Hindlimb muscle (tissue), 1 donor: ENCODE measurements at places on chromosomes 7 and 10. TPM values are rescaled to one million over a fixed set of nuclear protein-coding genes. Genes with fewer than 3 reads are reported as not detected.

Gene MRLN
- polyA plus RNA-seq, result 172 TPM

DNA sequence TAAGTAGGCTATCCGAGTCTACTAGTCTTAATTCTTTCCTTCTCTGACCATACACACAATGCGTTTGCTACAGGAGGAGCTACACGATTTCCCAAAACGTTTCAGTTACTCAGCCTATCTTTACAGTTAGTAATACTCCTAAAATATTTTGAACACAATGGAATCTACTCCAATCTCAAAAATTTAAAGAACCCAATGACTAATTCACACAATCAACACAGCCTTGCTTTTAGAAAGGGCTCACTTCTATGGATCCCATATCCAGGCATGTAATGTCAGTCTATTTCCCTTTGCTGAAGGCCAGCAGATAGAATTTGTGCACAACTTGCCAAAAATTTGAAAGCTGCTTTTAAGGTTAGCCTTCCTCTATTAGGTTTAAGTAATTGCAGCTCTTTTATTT lies 107.2 kb downstream of the VPS41 start:
- no peak for DNase-seq

DNA sequence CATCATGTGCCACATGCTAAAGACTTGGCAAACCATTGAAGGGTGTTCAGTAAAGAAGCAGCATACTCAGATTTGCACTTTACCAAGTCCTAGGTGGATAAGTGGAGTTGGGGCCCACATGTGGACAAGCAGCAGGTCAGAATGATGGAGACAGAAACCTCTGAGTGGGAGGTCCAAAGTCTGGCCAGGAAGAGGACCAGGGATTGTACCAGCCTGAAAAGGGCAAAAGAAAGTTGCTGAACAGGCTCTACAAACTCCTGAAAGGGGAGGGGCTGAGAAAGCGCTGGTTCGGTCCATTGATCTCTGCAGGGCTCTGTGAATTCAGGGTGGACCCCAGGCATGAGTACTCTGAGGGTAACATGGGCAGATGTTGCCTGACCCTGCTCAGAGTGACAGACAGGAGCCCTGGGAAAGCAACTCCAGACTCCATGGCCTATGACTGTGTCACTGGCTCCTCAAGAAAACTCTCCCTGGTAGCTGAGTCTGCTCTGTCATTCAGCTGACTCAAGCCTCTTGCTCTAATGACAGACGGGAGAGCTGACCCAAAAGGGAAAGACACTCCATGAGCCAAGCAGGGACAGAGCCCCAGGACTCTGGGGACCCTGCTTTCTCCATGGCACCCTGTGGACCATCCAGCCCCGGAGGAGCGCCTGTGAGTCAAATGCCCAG lies 68.5 kb downstream of the TBXAS1 start:
- no peak for DNase-seq

DNA sequence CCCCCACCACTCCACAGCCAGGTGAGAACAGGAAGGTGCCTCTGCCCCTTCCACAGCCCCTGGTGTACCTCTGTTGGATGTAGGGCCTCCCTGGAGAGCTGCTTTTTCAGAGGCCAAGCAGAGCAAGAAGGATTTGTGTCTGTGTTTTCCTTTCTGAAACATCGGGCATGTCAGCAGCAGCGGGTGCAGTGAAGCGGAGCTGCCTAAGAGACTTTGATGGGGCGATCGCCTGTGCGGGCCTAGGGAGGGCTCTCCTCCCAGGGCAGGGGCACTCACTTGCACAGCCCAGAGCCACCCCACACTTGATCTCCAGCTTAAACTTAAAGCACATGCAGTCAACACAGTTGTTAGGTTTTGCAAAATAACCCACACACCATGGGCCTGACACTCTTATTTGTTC lies 324.7 kb downstream of the ACTR3B start:
- DNase-seq, result no peak

Gene ETV1
- polyA plus RNA-seq, result 11.0 TPM

- peak; percentile 15 for DNase-seq
These were observed 183.1 kb downstream of the GPAM start for GRCh38 chr10:112000466-112000865.

GRCh38 chr10:88841316-88842111 lies 10.1 kb downstream of the ANKRD22 start:
- DNase-seq, result no peak

GRCh38 chr10:17155826-17156225 lies 26.2 kb upstream of the CUBN start:
- no peak for DNase-seq

GRCh38 chr7:70838292-70838907 lies 293.5 kb upstream of the GALNT17 start:
- DNase-seq, result no peak

DNA sequence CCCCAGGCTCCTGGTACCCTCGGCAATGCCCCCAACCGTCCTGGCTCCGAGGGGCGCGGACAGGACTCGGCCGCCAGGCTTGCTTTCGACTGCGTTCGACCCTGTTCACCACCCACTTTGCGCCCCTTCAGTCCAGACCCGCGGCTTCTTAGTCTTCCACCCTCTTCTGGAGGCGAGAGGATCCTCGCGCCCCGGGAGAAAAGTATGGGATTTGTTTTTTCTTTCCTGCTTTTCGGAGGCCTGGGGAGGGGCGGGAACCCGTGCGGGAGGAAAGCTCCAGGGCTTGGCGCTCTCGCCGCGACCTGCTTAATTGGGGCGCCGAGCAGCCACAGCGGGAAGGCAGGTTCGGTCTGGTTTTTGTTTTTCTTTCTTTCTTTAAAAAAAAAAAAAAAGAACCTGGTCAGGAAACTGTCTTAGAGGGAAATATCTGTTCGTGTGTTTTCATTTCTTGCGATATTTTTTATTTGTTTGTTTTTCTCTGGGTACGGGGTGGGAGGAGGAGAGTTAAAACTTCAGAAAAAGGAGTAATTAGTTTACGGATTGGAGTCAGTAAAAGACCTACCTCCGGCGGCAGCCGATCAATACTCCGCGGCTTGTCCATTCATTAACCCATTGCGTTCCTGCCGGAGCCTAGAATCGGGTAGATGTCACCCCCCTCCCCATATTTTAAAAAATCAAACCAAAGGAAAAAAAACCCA lies 1.6 kb downstream of the EMX2 start:
- DNase-seq, result no peak

Gene SUMF2
- polyA plus RNA-seq, result 60.2 TPM

Gene HOXA7
- 13.5 TPM for polyA plus RNA-seq

GRCh38 chr7:81260152-81260551 lies 341.3 kb upstream of the SEMA3C start:
- DNase-seq, result no peak
